ENCODE measurements at places on chromosomes 7 and 10. TPM values are rescaled to one million over a fixed set of nuclear protein-coding genes. Genes with fewer than 3 reads are reported as not detected.

DNA sequence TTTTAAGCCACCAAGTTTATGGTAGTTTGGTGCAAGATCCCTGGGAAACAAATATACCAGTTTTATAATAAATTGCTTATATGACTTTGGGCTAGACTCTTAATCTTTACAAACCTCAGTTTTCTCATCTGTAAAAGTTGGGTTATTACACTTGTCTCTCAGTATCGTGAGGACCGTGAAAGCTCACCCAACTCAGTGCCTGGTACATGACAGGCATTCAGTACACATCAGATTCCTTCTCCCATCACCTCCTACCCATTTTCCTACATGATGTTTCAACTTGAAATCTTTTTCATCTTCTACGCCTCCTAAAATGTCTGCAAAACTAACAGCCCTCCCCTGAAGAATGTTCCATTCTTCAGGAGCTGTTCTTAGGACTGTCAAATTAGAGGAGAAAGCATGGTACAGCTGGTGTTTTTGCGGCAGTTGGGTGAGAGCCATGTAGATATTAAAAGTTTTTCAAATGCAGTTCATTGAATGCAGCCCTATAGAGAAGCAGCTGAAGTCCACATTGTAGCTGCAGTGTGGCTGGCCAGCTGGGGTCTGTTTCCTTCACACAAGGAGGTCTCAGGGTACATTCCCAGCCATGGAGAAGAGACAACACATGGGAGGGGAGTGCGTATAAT is 812.8 kb downstream of the LRMDA start:
- DNase-seq, result no peak

DNA sequence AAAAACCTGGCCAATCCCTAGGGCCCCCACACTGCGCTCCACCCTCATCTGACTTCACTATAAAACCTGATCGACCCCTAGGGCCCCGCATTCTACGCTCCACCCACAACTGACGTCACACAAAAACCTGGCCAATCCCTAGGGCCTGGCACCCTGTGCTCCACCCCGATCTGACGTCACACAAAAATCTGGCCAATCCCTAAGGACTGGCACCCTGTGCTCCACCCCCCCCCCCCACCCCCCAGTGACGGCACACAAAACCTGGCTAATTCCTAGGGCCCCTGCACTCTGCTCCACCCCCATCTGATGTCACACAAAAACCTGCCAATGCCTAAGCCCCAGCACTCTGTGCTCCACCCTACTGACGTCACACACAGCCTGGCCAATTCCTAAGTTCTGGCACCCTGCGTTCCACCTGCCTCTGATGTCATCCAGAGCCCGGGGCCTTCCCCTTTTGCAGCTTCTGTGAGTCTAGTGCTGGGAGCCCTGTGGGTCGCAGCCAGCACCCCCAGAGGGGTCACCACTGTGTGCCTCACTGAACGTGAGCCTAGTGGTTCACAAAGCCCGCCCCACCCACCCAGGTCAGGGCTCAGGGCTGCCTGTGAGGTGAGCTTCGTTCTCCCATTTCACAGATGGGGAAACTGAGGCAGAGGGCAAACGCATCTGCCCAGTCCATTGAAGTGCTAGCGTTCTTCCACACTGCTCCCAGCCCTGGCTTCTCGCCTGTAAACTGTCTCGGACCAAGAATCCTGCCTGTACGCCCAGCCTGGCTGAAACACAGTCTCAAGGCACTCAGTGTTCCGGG is 40.6 kb downstream of the MICALL2 start:
- no peak for DNase-seq

- DNase-seq, result no peak
Measured at GRCh38 chr7:155164316-155164715, 94.2 kb downstream of the HTR5A start.

DNA sequence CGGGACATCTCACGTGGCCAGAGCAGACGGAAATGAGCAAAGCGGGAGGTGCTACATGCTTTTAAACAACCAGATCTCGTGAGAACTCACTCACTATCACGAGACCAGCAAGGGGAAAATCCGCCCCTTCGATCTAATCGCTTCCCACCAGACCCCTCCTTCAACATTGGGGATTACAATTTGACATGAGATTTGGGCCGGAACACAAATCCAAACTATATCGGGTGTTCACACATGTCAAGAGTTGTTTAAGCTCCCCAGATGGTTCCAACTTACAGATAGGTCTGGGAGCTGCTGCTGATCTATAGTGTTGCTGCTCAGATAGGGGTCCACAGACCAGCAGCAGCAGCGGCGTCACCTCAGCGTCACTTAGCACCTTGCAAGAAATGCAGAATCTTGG is 194.9 kb downstream of the GPAM start:
- DNase-seq, result no peak

- peak; percentile 62 for DNase-seq
Measured at GRCh38 chr10:119602241-119603095, 5.7 kb upstream of the TIAL1 start.

DNA sequence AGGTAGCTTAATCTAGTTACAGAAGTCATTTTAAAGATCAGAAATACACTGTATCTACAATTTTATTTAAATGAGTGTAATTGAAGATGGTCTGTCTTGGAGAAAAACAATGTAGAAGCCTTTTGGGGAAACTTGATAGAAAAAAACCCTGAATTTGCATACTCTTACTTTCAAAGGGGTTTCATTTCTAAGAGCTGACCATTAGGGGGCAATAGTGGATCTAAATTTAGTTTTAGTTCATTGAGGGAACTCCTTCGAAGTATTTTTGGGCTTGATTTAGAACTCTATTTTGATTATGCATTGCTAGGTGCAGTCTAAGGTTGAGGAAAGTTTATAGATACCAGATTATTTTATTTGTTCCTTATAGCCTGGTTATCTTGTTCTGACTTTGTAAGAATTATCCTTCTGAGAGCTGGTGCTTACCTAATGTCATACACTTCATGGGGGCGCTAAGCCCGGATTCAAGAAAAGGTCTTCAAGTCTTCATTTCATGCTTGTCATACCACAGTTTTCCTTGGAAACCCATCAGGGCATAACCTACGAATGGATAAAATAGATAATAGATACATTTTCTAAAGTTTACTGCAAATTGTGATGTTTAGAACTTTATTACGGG is 69.1 kb upstream of the MXI1 start:
- DNase-seq, result no peak

GRCh38 chr7:157407512-157408257 is 70.9 kb downstream of the DNAJB6 start:
- DNase-seq, result peak; percentile 73

FAM221A gene
- total RNA-seq, result 1.8 TPM

H2BK1 gene
- not detected for total RNA-seq
